ENCODE measurements at places on chromosomes 4 and X.

DNA sequence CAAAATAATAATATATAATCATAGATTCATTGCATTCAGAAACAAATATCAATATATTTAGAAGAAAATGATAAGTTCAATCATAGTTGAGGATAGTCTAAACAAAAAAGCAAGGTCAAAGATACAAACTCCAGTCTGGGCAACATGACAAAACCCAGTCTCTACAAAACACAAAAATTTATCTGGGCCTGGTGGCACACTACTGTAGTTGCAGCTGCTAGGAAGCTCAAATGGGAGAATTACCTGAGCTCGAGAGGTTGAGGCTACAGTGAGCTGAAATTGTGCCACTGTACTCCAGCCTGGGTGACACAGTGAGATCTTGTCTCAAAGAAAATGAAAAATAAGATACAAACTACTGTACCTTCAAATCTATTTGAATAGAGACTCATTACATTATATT, 52.7 kb upstream of the ANXA10 start:
- no peak for DNase-seq

GRCh38 chr4:8221985-8222384, 22.9 kb downstream of the SH3TC1 start:
- DNase-seq: no peak

DNA sequence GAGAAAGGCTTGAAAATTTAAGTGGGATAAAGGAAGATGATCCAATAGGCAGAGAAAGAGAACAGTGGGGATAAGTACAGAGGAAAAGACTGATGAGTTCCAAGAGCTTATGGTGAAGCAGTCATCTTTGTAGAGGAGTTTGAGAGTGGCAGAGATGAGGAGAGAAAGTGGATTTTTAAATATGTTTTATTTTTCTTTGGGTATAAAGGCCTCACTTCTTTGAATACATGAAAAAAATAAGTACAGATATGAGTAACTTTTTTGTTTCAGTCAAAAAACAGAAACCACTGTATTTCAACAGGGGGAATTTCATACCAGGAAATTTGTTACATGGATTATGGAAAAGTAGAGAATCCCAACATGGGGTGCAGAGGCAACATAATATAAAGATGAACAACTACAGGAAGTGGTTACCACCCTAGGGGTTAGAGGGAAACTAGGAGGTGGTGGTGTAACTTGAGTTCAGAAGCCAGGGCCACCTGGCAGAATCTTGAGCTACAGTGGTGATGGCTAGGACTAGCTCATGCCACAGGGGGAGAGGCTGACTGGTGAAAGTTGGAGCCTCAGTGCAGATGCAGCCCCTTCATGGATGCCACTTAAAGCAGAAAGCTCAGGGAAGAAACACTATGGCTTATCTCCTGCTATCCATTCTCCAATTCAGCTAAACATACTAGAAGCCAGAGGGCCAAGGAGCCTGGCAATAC, 3.4 kb upstream of the CYBB start:
- no peak for DNase-seq

DNA sequence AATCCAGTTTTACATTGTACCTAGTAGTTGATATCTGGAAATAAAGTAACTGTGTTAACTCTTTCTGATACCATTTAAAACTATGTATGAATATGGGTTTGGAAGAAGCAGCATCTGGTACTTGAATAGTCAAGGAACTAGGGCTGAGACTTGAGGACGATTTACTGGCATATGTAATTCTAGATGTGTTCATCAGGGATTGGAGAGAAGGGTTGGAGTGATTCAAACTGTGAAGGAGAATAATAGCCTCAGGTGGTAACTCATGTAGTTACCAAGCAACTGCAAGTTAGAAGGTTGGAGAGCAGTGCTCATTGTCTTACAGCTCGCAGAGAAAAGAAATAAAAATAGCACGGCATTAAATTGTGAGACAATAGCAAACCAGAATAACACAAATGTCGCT, 29.5 kb upstream of the TXLNG start:
- no peak for DNase-seq

DNA sequence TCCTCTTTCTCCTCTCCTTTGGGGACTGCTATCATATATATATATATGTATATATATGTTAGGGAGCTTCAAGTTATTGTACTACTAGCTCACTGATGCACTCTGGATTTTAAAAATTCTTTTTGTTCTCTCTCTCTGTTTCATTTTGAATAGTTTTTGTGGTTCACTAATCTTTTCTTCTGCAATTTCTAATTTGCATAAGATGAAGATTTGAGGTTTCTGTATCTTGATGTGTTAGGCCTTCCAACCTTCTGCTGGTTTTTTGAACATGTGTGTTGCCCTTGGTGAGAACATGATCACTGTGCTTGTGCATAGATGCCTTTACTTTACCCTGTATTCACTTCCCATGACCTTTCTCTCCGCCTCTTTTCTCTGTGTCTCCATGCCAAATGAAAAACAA, 7.8 kb upstream of the ZNF718 start:
- DNase-seq: no peak

GRCh38 chr4:28469387-28469786, 1608.7 kb downstream of the STIM2 start:
- DNase-seq: no peak

GRCh38 chr4:1501754-1502500, 95.7 kb upstream of the NKX1-1 start:
- DNase-seq: no peak

GRCh38 chr4:127623797-127624083, 9.0 kb upstream of the INTU start:
- no peak for DNase-seq

DNA sequence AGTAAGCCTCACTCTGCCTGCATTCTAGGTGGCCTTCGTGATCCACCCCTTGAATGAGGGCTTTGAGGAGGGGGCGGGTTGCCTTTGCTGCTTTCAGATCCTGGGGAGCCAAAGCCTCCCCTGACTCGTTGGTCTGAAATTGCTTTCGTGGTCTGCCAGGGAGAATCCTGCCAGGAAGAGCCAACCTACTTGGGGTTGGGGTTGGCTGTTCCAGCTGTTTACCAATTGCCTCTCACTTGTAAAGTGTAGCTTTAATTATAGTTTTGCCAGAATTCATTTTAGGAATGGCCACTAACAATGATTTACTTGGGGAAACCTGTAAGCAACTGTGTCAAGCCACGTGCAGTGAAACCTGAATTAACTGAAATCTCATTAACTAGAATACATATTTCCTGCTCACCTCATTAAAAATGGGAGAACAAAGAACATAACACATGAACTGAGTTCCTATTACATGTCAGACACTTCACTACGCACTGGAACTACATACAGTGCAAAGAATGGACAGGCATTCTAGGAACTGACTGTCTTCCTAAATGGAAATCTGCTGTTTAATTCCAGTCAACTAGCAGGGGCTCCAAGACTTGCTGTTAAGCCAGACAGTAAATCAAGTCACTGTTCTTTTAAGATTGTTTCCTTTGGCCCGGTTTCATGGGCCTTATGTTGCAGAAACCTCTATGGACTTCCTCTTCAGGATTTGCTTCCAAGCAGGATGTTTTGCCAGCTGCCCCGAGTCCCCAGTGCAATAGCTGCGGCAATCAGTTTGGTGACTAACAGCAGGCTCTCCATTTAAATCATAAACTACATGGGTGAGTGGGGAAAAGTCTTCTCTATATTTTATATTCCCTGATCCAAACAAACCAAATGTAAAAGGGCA, 16.4 kb upstream of the NKRF start:
- DNase-seq: no peak

DNA sequence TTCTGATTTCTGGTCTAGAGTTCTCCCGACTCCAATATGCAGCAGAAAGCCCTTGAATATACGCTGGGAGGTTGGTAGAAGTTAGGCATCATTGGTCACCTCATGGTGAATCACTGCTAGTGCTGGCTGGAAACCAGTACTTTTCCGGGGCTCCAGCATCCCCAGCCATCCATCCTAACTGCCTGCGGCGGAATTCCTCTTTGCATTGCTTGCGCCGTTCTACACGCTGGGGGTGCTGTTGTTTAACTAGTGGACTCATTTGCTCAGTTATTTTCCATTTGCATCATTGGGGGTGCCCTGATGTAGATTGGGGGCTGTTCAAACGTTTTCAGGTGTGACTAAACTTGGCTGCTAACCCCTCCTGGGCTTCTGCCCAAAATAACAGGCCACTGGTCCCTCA, 23.3 kb upstream of the GPR50 start:
- DNase-seq: no peak

DNA sequence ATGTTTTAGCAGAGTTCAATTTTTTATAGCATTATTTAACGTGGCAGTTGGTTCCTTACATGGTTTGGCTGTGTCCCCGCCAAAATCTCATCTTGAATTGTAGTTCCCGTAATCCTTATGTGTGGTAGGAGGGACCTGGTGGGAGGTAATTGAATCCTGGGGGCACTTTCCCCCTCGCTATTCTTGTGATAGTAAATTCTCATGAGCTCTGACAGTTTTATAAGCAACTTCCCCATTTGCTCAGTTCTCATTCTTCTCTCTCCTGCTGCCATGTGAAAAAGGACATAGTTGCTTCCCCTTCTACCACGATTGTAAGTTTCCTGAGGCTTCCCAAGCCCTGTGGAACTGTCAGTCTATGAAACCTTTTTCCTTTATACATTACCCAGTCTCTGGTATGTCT, 329.5 kb downstream of the GRIA2 start:
- DNase-seq: no peak

All from DMS 273 treated with DMSO at 0.1 percent for 48 hours (cell line).